ENCODE measurements at places on chromosomes 5 and 9.

DNA sequence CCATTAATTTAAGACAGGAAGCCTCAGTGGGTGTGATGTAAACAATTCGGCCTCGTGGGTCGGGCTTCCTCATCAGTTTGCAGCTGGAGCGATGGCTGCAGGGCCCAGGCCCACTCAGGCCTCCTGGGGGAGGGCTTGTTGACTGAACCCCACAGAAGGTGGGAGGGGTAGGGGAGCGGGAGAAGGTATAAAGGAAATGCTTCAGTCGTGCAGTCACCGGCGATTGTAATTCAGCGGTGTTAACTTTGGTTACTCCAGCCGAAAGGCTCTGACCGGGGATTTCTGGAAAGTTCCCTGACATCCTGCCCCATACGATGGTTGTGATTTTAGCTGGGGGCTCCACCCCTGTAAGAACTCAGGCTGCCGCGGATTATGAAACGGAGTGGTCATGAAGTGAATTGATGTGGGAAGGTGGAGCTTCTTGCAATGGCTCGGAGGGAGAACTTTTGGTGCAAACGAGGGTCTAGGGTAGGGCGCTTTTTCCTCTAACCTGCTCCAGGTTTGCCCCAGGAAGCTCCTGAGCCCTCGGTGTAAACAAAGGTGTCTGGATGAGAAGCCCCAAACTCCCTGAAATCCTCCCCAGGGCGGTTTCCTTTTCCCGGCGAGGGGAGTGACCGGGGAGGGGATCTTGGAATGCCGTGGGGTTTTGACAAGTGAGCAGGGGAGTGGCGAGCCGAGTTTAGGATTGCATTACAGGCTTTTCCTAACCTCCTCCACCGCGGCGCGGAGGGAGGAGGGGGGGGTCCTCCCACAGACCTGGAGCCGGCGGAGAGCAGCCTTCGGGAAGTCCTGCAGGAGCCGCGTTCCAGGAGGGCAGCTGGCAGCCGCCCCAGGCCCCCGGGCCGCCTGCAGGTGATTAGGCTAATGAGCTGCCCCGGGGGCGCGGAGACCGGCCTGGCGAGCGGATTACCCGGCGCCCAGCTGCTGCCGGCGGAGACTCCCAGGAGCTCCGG lies 215.5 kb downstream of the PDZD2 start:
- peak; percentile 13 for DNase-seq

GRCh38 chr9:98532147-98532546 lies 176.6 kb downstream of the GABBR2 start:
- no peak for DNase-seq

- peak; percentile 33 for DNase-seq
These were observed 130.9 kb upstream of the SLC30A5 start for GRCh38 chr5:68962757-68963484.

- DNase-seq, result no peak
These were observed 8.1 kb downstream of the TRIP13 start for GRCh38 chr5:900781-901180.

DNA sequence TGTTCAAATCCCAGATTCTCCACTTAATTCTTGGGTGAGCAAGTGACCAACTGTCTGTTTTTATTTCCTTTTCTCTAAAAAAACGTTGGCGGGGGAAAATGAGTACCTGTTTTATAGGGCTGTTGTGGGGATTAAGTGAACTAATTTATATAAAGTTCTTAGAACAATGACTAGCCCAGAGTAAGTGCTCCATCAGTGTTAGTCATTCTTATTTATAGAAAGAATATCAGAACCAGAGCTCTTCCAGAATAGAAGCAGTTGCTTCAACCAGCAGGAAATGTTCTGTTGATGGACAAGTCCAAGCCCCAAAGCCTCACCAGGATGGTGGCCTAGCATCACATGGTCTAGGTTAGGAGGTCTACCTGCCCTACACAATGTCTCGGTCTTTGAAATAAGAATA lies 379.2 kb downstream of the ACTL7B start:
- DNase-seq, result no peak

GRCh38 chr9:127450243-127450760 lies 904 bp downstream of the RPL12 start:
- no peak for DNase-seq

DNA sequence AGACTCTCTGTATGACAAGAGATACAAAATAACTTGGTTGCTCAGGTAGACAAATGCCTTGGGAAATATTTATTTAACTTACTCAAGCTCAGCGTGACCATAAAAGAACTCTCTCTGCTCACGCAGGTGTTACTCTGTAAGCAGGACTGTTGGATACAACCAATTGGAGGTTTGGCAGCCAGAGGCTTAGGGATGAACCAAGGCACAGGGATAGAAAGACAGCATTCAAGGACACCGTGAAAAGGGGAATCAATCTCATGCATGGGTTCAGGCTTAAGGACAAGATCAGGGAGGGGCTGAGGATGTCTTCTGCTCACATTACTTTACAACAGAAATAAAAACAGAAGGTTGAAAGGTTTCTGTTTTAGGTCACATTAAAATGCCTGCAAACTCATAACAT lies 389.0 kb upstream of the BRINP1 start:
- no peak for DNase-seq

DNA sequence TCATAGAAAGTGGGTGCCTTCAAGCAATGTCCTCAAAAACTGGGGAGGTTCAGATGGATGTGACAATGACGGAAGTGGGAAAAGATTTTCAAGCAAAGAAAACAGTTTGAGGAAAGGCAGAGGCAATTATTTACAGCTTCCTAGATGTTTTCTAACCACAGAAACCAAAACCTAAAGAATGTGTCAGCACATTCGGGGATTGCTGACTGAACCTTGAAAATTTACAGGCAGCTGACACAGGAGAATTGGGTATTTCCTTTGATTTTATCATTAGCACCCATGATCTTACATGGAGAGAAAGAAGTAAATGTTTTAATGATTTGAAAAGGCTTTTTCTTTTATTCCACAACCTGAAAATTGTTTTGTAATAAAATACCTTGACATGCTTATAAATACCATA lies 369.0 kb downstream of the ACTL7B start:
- DNase-seq, result peak; percentile 63

DNA sequence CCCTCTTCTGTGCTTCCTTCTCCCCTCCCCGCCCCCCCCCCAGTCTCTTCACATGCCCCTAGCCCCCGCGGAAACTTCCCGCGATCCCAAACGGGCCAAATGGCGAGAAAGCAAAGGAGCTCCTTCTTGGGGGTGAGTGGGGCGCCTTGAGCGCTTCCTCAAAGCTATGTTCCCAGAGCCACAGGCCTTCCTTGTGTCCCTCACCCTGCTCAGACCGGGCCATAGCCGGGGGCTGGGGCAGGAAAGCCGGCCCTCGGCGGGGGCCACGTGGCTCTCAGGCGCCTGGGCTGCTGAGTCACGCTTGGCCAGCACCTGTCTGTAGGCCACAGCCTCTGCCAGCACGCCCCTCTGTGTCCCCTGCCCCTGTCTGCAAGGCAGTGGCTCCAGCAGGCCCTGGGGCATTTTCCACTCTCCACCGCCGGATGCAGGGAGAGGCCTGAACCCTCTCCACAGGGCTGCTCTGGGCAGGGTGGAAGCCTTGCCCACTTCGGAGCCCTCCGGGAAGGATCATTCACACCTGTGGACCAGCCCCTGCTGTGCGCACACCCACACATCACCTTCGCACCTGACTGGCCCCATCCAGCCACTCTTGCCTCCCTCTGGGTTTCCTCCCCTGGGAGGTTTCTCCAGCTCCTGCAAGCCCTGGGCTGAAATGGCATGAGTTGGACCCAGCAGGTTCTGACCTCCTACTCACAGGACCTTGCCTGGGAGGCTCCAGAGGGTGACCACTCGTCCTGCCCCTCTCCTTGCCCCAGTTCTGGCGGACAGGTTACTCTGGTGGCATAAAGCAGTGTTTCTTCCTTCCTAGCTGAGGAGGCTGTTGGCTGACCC lies 1.2 kb upstream of the SQSTM1 start:
- DNase-seq, result no peak

- no peak for DNase-seq
These were observed 9.8 kb downstream of the RACK1 start for GRCh38 chr5:181233801-181234454.

DNA sequence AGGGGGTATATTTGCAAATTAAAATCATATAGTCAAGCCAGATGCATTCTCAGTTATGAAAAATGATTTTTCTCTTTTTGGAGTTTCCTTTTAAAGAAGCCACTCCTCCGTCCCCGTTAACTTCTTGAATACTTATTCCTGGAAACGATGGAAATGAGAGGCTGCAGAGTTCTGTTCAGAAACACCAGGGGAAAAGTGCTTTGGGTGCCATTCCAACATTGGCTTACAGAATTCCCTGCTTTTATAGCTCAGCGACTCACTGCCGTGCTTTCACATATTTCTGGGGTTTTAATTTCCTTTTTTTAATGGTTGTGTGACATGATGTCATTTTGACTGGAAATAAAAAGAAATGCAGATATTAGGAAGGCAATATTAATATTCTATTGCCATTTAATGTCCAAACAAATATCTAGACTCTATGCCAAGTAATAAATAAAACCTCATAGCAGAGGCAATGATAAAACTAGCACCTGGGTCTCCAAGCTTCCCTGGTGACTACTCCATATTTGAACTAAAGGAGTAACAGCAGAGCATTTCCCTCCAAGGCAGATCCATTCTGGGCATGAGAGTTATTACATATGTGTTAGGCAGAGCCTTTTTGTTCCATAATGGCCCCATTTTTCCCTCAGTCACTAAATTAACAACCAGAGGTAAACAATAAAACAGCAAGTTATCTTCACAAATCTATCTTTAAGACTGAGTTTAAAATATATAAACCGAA lies 363.4 kb downstream of the EBF1 start:
- no peak for DNase-seq

GRCh38 chr5:68587171-68587570 lies 371.6 kb downstream of the PIK3R1 start:
- no peak for DNase-seq

DNA sequence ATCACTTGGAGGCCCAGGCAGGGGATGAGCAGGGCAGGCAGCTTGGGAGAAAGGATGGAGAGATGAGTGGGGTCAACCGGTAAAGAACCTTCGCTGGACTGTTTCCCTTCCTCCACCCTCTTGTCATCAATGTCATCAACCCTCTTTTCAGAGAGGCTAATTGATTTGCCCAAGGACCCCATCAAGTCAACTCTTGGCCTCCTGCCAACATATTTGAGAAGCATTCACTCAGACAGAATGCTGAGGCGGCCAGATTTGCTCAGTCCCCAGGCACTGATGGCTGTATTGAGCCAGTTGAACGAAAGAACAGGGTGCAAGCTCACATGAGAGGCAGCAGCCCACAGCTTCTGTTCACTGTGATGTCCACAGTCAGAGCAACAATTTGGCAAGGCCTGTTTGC lies 193.5 kb downstream of the RFK start:
- no peak for DNase-seq

All from fibroblast of skin of left quadriceps (primary cell).